ENCODE measurements at places on chromosomes 12 and 14.

GRCh38 chr14:52910572-52910971 lies 40.3 kb downstream of the FERMT2 start:
- no peak for DNase-seq

DNA sequence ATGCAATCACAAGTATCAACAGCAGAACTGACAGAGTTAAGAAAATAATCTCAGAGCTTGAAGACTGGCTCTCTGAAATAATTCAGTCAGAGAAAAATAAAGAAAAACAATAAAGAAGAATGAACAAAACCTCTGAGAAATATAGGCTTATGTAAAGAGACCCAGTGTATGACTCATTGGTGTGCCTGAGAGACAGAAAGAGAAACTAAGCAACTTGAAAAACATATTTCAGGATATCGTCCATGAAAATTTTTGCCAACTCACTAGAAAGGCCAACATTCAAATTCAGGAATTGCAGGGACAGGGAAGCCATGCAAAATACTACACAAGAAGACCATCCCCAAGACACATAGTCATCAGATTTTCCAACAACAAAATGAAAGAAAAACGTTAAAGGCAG lies 56.2 kb downstream of the APOBEC1 start:
- no peak for DNase-seq

DNA sequence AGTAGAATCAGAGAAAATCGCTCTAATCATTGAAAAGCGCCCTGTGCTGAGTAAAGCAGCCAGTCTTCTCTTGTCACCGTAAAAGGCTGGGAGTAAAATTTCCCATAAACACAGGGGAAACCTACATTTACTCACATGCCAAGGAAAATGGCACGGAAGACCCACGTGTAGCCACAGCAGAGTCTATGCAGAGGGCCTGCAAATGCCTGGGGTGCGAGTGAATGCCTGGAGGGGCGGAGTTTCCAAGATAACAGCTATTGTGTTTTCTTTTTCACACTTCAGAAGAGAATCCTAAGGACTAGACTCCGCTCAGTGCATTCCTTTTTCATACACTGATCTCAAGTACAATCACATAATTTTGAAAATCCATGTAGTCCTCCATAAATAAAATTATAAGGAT lies 159.9 kb upstream of the FOXN3 start:
- DNase-seq: no peak

DNA sequence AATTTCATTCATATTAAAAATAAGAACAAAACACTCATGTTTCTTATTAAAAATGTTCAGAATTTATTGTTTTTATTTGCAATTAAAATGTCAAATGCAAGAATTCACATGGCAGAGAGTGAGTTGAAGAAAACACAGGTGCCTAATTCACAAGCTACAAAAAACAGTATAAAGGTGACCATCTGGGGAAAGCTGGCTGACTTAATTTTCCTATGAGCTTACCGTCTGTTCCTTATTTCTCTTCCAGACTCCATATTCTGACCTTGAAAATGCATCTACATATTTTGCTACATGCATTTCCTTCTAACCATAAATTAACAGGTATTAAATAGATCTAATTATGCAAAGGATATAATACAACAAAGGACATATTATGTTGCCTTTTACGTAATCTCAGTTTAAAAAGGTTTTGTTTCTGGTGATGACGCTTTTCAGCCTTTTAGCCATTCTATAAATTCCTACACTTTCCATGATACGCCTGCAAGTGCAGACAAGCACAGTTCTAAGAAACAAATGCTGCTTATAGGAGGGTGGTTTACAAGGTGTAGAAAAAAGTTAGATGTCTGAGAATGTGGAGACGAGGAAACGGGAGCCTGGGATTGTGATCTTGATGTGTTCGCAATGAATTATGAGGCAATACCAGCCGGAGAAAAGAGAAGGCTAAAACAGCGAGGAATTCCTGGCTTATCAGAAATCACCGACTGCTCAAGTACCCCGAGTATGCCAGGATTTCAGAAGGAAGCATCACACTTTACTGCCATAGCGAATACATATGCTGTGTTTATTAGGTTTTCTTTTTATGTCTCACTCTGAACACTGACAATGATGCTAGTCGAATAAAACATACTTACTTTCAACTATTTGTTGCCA lies 24.6 kb downstream of the LIN7A start:
- DNase-seq: no peak

GRCh38 chr12:59444932-59445331 lies 150.9 kb upstream of the SLC16A7 start:
- no peak for DNase-seq

DNA sequence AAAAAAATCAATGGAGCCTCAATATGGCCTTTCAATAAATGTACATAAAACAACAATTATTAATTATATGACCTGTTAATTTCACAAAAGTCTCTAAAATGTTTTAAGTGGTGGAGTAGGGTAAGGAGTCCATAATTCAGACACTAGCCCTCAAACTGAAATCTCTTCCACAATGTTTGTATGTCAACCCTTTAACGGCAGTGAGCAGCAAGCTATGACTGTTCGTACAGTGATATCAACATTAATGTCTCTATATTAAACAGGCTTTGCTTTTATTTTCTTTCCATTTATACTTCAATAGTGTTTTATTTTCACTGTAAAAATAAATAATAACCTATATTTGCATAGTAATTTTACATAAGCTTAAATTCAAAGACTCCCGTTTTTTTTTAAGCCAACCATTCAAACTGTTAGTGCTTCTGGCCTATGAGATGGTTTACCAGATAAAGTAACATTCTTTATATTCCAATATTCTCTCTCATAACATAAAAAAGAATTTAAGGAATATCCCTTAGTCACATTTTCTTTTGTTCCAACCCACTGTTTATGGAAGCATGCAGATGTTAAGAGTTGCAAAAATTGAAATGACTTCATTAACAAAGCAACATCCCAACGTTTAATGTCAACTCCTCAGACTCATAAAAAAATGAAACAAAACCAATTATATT lies 2.3 kb downstream of the CDK17 start:
- DNase-seq: no peak

GRCh38 chr14:77180726-77181602 lies 634 bp upstream of the TMEM63C start:
- no peak for DNase-seq

GRCh38 chr12:125259178-125259867 lies 194.1 kb downstream of the AACS start:
- DNase-seq: no peak

- DNase-seq: no peak
Measured at GRCh38 chr12:51160814-51161459, 12.0 kb downstream of the TFCP2 start.

DNA sequence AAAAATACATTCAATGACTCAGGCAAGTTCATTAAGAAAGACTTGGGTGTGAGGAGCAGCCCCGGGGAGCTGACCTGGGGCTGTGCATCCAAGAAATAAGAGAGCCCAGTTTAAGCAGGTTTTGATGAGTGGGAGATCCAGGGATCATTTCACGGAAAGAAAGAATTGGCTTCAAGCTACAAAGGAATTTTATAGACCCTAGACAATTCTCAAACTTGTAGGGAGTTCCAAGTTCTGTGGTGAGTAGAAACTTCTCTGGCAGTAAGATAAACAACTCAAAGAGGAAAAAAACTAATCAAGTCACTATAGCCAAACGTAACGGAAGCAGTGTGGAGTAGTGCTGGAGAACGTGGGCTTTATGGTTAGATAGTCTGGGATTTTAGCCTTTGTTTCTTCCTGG lies 175.7 kb upstream of the DDHD1 start:
- no peak for DNase-seq
